ENCODE measurements at places on chromosomes 6 and 20. TPM values are rescaled to one million over a fixed set of nuclear protein-coding genes. Genes with fewer than 3 reads are reported as not detected.

DNA sequence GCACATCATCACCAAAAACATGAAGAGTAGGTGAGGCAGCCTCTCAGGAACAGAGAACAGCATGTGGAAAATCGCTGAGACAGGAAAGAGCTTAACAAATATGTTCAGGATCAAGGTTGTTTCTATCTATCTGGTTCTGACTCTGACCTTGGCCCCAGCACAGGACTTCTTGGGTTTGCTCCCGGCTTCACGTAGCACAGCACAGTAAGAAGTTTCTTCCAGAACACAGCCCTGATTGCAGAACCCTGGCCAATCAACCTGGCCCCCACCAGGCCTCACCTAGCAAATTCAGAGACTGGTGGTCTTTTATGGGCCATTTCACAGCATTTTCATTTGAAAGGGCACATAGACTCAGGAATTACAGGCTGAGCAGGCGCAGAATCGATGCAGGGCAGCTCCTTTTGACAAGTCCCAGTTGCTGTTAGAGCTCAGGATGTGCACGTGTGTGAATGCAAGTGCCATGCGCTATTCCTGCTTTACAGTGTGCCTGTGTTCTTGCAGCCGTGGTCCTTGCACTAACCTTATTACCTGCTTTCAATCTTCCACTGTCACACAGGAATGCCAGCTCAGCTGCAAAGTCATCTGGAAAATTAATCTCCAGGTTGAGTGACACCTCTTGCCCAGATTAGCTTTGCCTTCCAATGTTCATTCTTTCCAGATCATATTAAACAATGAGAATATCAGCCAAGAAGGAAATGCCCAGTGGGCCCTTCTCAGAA lies 100.5 kb upstream of the SLC2A12 start:
- DNase-seq: no peak

- no peak for DNase-seq
Observed at GRCh38 chr6:28751514-28751913, 172.3 kb downstream of the TRIM27 start.

GRCh38 chr20:5146099-5146668 lies 19.4 kb downstream of the CDS2 start:
- DNase-seq: peak; percentile 23

- no peak for DNase-seq
Observed at GRCh38 chr6:127539272-127539671, 20.1 kb upstream of the MTCL3 start.

KCNQ5 gene
- 0.61 TPM for total RNA-seq

- DNase-seq: no peak
Observed at GRCh38 chr6:85581572-85581971, 12.1 kb downstream of the SNX14 start.

Measured in lower leg skin (tissue), 4 donors.